ENCODE measurements at places on chromosomes 12 and 14.

DNA sequence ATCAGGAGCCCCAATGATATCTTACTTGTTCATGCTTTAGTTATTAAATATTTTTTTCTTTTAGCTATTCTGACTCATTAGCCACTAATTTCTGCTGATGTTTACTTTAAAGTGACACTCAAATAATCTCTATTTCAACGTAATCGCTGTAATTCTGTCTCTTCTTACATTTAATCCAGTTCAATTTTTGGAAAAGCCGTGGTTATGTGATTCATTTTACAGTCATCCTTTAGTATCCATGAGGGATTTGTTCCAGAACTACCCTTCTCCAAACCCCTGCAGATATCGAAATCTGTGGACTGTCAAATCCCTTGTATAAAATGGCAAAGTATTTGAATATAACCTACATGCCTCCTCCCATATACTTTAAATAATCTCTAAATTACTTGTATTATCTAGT is 1103.4 kb downstream of the LRFN5 start:
- DNase-seq: no peak

DNA sequence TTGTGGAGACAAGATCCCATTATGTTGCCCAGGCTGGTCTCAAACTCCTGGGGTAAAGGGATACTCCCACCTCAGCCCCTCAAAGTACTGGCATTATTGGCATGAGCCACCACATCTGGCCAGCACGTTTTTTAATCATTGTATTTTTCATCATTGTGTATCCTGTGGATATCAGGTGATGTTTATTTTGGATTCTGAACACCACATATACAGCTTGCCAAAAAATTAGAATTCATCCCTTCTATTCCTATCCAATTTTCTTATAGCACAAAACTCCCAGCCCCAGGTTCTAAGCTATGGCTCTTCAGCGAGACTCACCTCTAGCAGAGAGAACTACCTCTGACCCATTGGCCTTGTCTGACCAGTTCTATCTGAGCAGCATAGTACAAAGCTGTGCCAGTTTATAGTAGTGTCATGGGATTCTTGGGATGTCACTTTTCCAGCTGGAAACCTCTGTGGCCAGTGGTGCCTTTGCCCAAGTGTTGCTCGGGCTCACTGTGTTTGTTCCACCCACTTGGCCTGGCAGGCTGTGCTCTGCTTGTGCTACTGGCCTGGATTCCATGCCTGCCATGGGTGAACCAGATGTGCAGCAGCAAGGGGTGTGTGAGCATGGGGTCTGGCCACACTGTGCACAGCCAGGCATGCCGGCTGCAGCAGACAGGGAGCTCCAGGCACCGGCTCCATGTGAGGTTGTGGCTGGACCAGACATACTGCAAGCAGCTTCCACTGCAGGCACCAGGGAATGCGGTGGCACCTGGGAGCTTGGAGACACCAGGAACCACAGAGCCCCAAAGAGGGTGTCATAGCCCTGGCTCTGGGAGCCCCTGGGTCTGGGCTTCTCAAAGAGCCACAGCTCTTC is 37.2 kb downstream of the TIMELESS start:
- DNase-seq: no peak

GRCh38 chr14:72454388-72455160 is 439.3 kb downstream of the DPF3 start:
- DNase-seq: no peak

DNA sequence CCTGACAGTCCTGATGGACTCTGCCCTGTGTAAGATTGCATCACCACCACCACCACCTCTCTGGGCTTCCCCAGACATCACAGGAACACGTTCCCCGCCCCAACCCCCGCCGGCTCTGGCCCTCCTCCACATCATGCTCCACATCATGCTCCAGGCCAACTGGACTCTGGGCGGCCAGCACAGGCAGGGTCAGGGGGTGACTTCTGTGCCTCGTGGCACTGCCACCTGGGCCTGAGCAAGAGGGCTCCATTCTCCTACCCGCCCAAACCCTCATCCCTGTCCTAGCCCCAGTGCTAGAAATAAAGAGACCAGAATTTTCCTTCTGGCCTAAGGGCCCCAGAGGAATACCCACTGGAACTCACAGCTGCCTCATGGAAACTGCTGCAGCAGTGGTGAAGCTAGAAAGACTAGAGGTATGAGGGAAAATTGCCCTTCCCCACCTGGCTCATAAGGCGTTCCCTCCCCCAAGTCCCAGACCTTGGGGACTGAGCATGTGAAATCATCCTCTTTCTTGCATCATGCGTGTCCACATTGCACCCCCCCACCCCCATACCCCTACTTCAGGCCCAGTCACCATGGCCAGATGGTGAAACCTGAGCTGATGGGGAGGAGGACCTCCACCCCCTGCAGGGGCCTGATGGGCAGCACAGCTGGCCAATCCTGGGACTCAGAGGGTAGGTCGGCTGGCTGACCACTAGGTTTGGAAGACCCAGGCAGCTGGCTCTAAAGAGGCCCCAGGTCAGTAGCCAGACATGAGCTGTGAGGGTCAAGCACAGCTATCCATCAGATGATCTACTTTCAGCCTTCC is at the start of gene INHBE:
Gene INHBE (plus strand): TSS at position 742 of the 808 bp plus-strand sequence. CDS start 230 bp downstream, outside the sequence.
- peak; percentile 78 for DNase-seq

DNA sequence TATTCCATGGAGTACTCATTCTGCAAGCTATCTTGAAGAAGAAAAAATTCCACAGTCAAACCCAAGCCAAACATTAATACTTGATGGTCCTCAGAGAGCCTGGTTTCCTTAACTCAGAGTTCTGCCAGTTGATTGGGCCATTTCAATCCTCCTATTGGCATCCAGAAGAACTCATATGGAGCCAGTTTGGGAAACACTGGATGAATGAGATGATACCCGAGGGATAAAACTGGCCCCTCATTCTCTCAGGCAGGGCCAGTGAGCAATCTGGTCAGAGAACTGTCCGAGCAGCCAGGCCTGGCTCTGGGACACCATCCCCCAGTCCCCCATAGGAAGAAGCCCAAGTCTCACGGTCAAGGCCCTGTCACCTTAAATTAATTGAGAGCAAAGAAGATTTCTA is 48.8 kb downstream of the NUAK1 start:
- no peak for DNase-seq

DNA sequence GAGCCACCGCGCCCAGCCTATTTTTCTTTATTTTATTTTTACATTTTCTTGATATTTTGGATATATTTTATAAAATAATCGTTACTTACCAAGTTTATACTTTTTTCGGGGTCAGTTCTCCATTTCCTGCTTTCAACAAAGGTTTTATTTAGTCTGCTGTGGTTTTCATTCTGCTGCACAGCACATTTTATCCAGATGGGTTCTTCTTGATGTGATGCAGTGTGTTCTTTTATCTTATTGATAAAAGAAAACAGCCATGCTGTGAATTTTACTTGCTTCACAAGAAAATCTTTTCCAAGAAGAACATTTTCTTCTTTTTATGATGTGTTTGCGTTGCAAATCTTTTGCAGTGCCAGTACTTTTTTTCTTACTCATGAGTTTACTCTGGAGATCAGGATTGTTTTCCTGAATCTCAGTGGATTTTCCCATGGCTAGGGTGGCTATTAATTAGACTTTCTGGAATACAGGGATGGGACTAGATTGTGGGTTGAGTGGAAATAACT is 192.5 kb downstream of the ADGRD1 start:
- no peak for DNase-seq

- no peak for DNase-seq
Observed at GRCh38 chr14:91417983-91418386, 365 bp upstream of the CCDC88C start.

GRCh38 chr12:10098791-10099190 is at the start of gene CLEC1A:
CLEC1A (minus strand) TSS chr12:10098985; CDS start chr12:10098922, 63 bp downstream.
- no peak for DNase-seq

DNA sequence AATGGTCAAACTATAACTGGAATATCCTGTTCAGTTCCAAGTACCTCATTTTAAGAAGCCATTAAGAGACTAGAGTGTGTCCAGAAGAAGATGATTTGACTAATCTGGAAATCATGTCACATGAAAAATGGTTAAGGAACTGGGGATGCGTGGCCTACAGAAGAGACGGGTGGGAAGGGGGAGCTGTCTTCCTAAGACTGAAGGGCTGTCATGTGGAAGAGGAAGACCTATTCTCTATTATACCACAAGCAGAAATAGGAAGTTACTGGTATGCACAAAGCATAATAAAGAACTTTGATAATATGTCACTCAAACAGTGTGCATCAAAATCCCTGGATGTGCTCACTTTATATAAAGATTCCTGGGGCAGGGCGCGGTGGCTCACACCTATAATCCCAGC is 50.3 kb downstream of the HECTD4 start:
- no peak for DNase-seq

- peak; percentile 60 for DNase-seq
Observed at GRCh38 chr14:29584992-29585391, 342.7 kb downstream of the PRKD1 start.

DNA sequence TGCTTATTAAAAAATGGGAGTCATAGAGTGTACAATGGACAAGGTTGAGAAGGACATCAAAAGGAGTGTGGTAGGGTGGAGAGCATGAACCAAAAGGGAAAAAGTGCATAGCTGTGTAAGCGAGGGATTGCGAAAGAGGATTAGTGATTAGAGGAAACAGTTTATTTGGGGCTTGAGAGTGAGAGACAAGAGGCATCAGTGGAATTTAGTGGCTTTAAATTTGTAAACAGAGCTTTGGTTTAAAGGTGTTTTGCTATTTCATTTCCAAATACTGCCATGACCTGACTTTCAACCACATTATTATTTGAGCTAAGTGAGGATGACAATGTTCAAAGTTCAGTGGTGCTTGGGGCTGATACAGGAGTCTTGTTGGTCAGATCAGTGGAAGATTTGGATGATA is 53.4 kb downstream of the SLC16A7 start:
- peak; percentile 5 for DNase-seq

GRCh38 chr12:104316936-104317335 is 13.4 kb downstream of the EID3 start:
- DNase-seq: no peak

- DNase-seq: no peak
Observed at GRCh38 chr14:91926131-91926890, 21.2 kb downstream of the FBLN5 start.

DNA sequence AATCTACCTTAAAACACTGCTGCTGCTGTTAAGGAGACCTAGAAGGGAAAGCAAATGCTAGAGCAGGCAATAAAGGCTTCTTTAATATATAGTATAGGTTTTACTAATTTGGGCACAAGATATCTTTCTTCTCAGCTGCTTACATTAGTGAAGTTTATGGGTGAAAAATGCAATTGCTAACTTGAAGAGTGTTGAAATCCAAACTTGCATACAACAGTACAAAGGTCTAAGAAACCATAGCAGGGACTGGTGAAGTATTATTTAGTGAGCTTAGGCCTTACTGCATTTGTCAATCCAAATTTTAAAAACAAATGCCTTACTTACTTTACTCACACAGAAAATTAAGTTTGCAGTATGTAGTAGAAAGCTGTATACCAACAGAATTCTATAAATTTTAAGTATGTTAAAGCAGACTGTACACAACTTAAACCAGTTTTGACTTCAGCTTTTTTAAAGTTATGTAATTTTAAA is 1.4 kb upstream of the AP4S1 start:
- peak; percentile 57 for DNase-seq

DNA sequence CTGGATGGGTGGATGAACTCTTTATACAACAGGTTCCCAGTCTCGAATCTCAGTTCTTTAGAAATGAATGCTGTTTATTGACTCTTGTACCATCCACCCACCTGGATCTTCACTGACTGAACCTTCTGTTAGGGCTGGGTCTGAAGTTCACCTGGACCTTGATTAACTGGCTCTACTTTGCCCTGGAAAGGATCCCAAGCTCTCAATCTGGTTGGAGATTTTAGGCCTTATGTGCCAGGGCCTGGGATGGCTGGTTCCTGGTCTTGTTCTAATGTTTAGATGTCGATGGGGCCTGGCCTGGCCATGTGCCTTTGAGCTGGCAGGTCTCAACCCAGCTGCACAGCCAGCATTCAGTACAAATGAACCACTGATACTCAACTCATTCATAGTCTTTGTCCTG is 76.5 kb upstream of the MED13L start:
- DNase-seq: no peak

- DNase-seq: no peak
Observed at GRCh38 chr12:108304633-108305032, 34.5 kb downstream of the CMKLR1 start.

DNA sequence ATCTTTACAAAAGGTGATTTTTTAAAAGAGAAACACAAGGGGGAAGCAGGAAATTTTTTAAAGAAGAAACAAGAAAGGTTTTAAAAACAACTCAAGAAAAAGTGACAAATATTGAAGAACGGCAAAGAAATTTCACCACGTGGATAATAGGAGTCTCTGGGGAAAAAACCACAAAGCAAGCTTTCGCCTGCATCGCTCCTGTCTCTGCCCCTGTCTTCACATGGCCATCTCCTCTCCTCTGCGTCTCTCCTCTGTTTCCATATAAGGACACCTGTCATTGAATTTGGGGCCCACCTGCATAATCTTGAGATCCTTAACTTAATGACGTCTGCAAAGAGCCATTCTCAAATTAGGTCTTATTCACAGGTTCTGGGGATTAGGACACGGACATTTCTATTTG is 175.8 kb downstream of the ETV6 start:
- no peak for DNase-seq

DNA sequence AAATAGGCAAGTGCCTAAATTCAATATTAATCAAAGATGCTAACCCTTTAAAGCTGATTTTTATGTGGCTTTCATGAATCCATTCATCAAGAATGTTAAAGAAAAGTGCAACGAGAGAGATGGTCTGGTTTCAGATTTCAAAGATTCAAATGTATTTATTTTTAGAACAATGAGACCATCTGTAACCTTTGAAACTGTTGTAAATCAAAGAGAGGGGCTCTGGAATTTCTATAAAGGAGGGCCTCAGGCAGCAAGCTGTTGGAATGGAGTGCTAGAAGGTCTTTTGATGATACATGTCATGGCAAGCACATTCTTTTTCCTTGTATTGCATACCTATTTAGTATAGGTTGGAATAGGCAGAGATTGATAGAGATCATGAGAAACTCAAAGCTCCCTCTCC is 433.0 kb downstream of the LRIG3 start:
- DNase-seq: no peak

DNA sequence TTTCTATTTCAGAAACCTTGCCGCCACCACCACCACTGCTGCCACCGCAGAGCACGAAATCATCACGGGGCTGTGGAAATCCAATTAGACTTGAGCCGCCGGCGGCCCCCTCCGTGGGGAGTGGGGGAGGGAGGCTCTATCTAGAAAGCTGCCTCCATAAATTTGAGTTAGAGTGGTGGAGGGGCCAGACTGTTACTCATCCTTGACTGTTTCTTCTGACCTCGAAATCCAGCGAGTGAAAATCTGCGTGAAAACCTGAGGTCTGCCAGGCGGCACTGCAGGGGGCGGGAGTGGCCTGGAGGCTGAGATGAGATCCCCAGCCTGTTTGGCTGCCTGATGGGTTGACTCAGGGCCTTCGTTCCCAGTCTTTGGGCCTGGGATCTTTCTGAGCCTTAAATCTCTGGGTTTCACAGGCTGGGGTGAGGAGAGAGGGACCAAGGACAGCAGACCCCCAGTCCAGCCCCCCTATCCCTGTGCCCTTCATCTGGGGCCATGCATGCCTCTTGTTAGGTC is 29.9 kb downstream of the TSPAN9 start:
- no peak for DNase-seq
